Urothelium cell line (cell line): ENCODE measurements at places on chromosomes 11 and 22.

- no peak for DNase-seq
These were observed 15.2 kb upstream of the NUP160 start for GRCh38 chr11:47863189-47863897.

DNA sequence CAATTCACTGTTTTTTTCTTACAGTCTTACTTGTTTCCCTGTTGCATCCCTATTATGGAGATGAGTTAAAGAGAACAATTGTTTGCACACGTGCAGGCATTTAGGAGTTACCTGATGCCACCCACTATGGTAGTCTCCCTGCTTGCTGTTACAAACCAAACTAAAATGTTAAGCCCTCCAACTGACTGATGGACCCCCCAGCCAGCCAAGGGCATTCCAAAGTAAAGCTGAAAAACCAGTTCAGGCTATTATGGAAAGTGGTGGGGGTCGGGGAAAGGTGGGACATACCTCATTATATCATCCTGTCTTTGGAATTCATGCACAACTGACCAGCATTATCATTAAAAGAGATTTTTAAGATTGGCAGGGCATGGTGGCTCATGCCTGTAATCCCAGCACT lies 47.0 kb upstream of the GNAZ start:
- DNase-seq, result no peak

DNA sequence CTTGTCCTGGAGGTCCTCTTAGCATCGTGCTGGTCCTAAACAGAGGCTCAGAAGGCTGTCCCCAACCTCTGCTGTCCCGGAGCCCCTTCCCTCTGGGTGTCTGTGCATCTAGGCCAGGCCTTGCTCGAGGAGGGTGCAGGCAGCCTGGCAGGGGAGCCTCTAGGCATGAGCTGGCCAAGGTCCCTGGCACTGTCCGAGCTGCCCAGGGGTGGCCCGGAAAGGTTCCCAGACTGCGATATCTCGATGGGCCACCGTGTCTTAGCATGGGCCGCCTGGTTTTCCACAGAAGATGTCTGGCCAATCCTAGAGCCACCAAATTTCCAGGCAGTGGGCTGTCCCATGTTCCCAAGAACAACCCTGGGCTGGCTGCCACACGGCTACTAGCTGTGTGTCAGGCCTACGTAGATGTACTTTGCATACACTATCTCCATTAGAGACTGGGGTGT lies 24.6 kb upstream of the SMIM38 start:
- DNase-seq, result no peak

DNA sequence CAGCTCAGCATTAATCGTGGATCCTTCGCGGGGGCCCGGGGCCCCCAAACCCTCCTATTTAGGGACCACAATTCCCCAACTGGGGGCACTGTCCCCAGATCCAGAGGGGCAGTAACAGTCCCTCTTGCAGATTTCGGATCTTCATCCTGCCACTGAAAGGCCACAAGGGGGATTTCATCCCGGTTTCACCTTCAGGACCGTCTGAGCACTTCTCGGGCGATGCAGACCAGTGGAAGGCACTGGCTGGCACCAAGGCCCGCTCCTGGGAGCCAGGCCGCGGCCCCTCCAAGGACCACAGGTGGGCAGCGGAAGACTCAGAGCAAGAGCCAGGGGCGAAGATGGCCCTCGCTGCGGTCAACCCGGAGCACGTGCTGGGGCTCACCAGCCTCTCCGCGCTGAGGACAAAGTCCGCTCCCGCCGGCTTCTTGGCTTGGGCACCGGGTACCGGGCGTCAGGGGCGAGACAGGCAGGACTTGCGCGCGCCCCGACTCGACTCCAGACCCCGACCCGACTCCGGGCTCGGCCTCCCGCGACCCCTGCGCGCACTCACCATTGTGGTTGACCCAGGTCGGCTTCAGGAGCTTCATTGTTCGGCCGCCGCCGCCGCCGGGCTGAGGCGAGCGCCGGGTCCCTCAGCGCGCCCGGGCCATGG lies 517 bp downstream of the HIRA start:
- peak; percentile 39 for DNase-seq

DNA sequence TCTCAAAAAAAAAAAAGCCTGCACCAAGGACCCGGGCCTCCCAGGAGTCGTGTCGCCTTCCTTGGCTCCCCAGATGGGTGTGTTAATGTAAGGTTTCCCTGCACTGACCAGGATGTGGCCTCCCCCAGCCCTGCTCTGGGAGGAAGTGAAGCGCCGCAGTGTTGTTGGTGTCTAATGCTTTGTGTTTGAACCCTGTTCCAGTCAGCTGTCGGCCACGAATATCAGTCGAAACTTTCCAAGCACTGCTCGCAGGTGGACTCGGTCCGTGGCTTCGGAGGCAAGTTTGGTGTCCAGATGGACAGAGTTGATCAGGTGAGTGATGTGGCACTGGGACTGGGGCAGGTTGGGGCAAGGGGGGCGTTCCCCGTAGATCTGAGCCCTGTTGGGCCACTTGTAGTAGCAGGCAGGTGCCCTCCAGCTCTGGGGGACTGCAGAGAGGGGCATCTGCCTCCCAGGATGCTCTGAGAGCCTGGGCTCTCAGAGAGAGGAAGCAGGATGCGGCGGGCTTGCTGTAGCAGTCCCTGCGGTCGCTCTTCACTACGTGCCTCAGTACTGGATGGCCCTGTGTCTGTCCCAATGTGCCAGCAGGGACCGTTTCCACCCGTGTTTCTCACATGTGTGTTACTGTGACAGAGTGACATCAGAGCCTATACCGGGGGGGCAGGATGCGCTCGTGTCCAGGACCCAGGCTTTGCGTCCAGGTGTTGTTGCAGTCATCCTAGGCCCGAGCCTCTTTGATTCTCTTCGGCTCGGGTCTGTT lies 16.2 kb downstream of the CTTN start:
- no peak for DNase-seq

GRCh38 chr22:17258015-17258787 lies 39.0 kb upstream of the ADA2 start:
- DNase-seq, result peak; percentile 14

DNA sequence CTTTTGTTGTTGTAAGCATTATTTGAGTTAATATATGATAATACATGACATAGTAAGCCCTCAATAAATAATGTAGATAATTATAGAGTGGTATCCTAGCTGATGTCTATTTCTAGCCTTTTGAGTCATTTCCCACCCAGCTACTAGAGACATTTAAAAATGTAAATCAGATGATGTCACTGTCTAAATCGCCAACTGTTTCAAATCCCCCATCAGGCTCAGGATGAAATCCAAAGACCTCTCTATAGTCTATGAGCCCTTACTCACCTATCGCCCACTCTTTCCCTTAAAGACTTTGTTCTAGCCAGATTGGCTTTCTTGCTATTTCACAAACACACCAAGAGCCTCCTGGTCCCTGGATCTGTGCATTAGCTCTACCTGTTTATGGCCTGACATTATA lies 135.4 kb upstream of the PLET1 start:
- DNase-seq, result no peak

- no peak for DNase-seq
These were observed 39.0 kb upstream of the CD44 start for GRCh38 chr11:35100013-35100383.

DNA sequence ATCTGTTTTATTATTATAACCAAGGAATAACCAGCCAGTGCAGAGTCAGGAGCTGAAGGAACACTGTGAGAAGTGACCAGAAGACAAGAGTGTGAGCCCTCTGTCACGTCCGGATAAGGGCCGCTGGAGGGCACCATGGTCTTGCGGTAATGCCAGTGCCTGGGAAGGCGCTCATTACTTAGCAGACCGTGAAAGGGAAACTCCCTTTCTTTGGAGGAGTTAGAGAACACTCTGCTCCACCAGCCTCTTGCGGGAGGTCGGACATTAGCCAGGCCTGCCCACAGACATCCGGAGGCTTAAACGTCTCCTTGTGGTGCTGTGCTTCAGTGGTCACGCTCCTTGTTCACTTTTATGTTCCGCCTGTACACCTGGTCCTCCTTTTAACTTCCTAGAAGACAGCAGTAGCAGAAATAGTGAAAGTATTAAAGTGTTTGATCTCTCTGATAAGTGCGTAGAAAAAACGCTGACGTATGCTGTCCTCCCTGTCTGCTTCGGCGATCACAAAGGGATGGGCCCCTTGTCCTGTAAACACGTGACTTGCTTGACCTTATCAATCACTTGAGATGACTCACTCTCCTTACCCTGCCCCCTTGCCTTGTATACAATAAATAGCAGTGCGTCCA lies 120.6 kb upstream of the LMO1 start:
- DNase-seq, result no peak

DNA sequence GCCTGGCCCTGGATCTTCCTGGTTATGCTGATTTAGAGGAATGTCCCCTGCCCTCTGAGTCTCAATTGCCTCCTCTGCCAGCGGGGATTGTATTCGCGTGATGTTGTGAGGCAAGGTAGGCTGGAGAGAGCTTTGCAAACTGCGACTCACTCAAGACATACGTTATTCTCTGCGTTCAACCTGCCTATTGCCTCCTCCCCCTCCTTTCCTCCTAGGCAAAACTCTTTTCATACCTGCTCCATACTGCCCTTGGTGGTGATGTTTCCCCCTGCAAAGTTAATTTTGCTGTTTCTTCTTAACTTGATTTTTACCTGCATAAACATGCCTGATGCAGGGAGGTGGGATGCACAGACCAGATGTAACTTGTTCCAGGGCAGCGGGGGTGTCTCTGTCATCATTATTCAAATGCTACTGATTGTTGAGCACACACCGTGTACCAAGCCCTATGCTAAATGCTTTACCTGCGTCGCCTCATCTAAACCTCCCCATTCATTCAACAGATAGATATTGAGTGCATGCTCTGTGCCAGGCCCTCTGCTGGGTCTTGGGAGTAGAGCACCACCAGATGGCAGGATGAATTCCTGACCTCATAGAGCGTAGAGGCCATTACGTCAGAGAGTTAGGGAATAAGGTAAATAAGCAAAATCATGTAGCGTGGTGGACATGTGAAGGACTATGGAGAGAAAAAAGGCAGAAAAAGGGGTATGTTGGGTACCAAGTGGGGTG lies 29.0 kb downstream of the SGSM1 start:
- no peak for DNase-seq

- DNase-seq, result no peak
These were observed 38.5 kb upstream of the TCF20 start for GRCh38 chr22:42308892-42309468.

- no peak for DNase-seq
These were observed 57.6 kb downstream of the REXO2 start for GRCh38 chr11:114496915-114497314.

DNA sequence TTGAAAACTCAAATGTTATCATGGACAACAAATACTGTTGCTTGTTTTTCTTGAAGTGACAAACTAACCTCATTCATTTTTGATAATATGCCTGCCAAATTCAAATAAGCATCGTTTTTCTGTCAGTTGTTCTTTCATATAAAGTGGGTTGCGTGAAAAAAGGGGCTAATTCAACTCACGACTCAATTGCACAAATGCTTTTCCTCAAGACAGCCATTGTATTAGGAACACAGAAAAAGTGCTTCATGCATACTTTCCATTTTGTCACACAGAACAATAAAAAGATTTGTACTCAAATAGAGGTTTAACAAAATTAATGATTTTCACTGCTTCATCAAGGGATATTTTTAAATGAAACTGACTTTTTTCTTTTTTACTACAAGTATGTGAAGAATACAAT lies 94.6 kb upstream of the ALKBH3 start:
- no peak for DNase-seq

DNA sequence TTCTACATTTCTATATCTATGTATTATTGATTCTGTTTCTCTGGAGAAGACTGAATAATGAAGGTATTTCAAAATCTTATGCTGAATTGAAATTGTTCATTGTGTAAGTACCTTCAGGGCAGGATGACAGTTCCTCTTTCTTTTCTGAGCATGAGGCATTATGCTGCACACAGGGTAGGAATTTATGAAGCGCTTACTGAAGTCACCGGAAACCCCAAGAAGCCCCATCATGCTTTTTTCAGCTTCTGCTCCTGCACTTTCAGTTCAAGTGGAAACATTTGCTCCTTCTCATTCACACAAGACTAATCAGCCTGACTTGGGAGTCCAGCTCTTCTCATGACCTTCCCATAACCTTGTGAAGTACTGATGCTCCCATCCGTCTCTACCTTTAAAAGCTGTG lies 314.7 kb upstream of the SORL1-AS1 start:
- no peak for DNase-seq

DNA sequence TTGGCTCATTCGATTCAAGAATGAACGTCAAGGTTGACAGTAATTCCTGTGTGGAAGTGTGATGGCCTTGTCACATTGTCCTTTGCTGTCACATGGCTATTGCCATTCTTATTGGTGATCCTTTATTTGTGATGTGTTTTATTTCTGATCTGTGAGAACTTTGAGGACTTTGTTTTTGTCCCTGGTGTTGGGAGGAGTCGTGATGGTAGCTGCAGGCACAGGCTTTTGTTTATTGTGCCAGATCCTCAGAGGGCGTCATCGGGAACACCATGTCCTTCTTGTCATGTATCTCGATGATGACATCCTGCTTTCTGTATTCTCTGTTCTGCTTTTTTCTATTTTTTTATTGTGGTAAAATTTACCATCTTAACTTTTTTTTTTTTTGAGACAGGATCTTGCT lies 5.6 kb downstream of the PICK1 start:
- no peak for DNase-seq

GRCh38 chr22:21815958-21816357 lies 51.5 kb downstream of the MAPK1 start:
- no peak for DNase-seq

DNA sequence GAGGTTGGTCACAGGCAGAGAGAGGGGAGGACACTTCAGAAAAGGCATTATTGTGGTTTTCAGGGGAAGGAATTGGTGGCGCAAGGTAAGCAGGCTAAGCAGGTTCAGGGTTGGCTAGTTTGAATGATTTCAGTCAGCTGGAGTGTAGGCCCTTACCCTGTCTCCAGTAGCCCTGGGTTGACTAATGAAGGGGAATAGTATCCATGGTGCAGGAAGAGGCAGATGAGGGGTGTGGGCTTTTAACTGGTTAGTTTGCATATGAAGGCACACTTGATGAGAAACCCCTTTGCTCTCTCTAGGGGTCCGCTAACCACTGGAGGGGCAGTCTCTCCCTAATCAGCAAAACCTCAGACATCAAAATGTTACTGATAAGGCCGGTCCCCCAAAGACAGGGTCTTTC lies 249.7 kb downstream of the AASDHPPT start:
- DNase-seq, result no peak

DNA sequence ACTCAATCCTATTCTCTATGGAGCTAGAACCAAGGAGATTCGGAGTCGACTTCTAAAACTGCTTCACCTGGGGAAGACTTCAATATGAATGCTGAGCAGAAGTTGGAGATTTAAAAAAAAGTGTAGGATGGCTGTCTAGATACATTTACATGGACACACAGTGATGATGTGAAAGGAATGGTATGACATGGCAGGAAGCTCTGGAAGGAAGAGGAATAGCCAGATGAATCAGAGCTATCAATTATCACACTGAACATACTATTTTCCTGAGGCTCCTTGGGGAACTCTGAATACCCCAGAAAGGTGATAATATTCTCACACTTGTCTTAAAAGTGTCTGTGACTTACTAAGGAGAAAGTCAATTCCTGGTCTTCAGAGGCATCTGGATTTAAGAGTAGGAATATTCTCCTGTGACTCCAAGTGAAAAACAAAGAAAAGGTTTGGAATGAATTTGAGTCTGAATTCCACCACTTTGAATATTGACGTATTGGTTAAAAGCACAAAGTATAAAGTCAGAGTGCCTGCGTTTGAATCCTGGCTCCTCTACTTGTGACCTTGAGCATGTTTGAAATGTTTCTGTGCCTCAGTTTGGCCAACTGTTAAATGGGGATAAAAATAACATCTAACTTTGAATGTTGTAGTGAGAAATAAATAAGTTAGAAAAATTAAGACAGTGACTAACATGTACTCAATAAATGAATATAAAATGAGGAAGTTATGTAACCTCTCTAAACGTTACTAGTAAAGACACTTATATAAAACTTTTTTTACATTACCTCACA lies 1.3 kb downstream of the OR52D1 start:
- no peak for DNase-seq
